Stimulated activated CD8-positive, alpha-beta memory T cell treated with anti-CD3 and anti-CD28 coated beads, Interleukin-4, amount 100 ng/mL, for 4 hours (primary cell): ENCODE measurements at places on chromosomes 4 and X.

DNA sequence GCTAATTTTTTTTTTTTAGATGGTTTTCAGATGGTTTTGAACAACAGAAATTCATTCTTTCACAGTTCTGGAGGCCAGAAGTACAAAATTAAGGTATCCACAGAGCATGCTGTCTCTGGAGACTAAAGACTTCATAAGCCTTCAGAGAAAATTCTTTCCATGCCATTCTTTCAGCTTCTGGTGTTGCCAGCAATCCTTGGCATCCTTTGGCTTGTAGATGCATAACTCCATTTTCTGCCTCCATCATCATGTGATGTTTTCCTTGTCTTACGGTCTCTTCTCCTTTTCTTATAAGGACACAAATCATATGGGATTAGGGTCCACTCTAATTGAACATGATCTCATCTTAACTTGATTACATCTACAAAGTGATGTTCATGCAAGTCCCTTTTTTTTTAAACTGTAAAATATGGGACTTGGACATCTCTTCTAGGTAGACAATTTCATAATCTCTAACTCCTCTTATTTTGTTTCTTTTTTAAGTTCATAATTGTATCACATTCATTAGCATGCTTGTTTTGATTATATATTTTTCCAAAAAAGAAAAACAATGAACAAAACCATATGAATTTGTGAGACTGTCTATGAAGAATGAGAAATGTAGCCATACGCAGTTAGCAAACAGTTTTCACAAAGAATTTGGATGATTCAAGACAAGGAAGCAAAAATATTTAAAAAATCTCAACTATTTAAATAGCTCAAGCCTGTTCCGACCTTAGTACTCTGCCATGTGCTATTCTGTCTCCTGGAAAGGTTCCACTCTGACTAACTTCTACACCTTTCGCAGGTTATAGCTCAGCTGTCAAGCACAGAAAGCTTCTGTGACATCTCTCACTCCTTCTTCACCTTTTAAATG, 53.1 kb upstream of the GIMD1 start:
- DNase-seq = no peak

- no peak for DNase-seq
These were observed 831.2 kb downstream of the CCSER1 start for GRCh38 chr4:90958256-90958895.

- DNase-seq = no peak
These were observed 31.4 kb upstream of the NKX6-1 start for GRCh38 chr4:84530454-84530853.

- no peak for DNase-seq
These were observed 83.7 kb downstream of the MGST2 start for GRCh38 chr4:139749338-139749737.

DNA sequence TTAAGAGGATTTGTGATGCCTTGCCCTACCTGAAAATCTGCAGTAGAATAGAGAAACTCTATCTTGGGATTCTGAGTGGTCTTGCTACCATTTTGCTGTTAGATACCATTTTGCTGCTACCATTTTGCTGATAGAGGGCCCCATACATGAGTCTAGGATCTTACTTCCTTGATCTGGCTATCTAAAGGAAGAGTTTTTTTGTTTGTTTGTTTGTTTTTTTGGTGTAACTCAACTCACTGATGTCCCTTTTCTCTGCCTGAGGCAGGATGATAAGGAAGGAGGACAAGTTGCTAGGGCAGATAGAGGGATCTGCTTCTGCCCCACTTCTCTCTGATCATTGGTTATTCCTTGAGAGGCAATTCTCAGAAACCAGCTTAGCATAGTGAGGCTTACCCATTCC, 31.0 kb downstream of the XK start:
- DNase-seq = no peak

DNA sequence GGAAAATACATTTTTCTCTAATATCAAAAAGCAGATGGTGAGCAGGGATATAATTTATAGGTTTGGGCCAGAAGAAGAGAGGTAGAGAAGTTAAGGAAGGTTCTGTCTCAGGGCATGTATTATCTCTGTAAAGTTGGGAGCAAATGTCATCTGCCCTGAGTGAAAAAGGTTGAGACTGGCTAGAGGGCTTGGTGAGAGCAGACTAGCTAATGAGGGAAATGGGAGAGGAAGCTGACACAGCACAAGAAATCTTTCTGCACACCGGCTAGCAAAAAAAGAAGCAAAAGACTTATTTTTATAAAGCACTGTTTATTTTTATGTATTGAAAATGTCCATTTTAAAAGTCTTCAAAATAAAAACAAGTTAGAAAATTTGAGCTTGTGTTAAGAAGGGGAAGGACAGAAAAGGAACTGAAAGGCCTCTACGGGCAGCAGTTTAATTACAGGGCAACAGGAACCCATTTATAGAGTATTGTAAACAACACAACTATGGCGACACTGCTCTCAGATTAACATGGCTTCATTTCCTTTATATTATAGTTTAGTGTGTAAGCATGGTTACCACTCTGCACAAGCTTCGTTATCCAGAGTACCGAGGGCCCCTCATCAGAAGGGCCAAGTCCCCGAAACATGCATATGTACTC, 17.4 kb downstream of the CD40LG start:
- DNase-seq = no peak

DNA sequence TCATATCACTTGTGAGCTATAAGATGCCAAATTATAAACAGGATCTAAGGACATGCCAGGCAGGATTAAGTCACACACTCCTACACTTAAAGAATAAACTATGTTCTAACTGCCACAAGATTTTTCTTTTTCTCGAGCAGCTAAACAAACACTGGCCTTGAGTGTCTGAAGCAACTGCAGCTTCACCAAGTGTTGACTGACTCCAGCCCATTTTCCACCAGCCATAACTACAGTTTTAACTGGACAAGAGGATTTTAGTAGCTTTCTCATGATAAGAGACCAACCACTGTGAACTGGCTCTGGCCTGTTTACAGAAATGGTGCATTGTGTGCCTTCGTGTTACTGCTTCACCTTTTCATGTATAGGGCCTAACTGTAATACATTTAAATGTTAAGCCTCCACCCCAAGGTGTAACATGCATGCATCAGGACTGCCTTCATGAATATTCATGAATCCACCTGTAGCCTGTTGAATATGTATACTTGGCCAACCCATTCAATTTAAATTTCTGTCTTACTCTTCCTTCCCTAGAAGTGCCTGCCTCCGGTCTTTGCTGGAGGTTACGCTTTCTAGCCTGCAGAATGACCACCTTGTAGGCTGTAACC, 10.8 kb downstream of the UCP1 start:
- no peak for DNase-seq

GRCh38 chr4:47462799-47463234, 685 bp downstream of the COMMD8 start:
- no peak for DNase-seq

DNA sequence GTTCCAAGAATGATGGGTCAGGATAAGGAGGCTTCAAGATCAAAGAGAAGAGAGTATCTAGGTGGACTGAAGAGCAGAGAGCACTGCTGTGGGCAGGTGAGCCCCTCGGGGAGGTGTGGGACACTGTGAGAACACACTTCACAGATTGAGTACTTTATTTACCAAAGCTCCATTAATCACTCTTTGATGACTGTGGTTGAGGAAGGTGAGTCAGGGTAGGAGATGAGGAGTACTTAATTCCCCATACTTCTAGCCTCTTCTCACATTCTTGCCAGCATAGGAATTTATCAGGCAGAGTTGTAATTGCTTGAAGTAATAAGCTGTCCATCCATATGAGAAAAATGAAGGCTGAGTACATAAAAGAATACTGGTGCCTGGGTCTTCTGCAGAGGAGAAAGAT, 375.3 kb downstream of the PCDH10 start:
- DNase-seq = no peak

- no peak for DNase-seq
These were observed 57.3 kb upstream of the WDR19 start for GRCh38 chr4:39124885-39125599.
